ENCODE measurements at places on chromosomes 16 and 17.

GRCh38 chr17:6455321-6455705, 11.1 kb downstream of the PIMREG start:
- DNase-seq: no peak

DNA sequence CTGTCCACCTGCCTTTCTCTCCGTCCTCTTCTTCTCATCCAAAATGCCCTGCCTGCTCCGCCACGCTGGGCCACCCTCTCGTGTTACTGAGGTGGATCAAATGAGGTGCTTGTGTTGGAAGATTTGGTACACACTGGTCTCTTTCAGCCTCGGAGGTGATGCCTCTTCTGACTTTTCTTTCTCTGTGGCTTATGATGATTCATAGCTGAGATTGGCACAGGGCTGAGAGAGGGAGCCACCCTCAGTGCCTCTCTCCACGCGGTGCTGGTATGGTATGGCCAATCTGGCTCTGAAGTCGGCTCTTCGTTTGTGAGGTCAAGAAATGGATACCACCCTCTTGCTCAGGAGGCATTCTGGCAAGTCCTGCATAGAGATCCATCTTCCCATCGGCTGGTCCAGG, 82.4 kb downstream of the PLCG2 start:
- no peak for DNase-seq

- no peak for DNase-seq
Observed at GRCh38 chr17:50665838-50666237, 31.2 kb downstream of the ABCC3 start.

GRCh38 chr17:60311936-60312335, 80.0 kb downstream of the USP32 start:
- no peak for DNase-seq

DNA sequence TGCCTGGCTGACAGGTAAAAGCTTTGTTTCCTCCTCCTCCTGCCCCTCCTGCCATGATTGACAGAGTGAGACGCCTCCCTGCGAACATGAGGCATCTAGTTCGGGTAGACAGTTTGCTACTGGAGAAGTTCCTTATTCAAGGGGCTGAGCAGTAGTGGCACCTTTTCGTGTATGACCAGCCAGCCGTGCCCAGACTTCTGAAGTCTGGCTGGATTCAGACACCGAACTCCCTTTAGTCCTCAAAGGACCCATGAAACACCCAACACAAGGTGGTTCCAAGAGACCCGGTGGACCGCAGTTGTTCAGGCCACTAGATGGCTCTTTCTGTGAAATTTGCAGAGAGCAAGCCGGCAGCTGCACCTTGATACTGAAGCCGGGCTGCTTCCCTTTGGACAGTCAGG, 192.8 kb downstream of the XYLT1 start:
- DNase-seq: no peak

DNA sequence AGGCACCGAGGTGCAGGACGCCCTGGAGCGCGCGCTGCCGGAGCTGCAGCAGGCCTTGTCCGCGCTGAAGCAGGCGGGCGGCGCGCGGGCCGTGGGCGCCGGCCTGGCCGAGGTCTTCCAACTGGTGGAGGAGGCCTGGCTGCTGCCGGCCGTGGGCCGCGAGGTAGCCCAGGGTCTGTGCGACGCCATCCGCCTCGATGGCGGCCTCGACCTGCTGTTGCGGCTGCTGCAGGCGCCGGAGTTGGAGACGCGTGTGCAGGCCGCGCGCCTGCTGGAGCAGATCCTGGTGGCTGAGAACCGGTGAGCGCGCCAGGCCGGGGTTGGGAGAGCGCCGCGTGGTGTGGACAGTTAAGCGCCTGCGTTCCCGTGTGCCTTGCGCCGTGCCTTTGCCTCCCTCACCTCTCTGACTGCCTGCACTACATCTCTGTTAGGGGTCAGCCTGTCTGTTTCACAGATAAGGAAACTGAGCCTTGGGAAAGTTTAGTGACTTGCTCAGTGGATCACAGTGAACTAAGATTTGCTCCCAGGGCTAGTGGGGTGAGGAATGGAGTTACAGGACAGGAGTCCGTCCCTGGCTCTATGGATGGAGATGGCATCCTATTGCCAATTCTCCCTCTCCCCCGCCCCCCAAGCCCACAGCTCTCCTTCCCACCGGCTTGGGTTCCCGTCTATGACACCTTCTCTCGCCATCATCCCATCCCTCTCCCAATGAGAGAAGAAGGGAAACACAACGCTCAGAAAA, 880 bp downstream of the SARM1 start:
- no peak for DNase-seq

DNA sequence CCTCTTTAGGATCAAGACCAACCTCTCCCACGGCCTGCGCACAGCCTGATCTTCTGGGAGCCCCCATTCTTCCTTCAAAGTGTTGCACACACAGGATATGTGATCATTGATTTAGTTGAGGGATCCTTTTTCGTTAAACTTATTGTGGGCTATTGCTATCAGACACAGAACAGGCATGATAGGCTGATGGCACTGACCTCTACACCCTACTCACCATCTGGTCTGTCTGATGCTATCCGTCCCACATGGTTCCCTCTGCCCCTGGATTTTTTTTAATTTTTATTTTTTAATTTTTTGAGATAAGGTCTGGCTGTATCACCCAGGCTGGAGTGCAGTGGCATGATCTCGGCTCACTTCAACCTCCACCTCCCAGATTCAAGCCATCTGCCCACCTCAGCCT, 19.2 kb upstream of the LITAF start:
- DNase-seq: no peak

DNA sequence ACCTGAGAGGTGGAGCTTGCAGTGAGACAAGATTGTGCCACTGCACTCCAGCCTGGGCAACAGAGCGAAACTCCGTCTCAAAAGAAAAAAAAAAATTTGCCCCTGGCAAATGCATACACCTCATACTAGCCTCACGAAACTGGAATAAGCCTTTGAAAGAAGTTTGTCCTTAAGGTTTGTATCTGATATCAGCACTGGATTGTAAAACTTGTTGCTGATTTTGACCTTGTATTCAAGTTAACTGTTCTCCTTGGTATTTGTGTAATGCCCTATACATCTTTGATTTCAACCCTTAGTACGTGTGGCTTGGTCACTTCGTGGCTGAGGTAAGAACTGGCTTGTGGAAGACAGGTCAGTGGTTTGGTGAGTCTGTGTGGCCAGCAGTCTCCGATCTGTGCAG, 6.2 kb upstream of the FLCN start:
- no peak for DNase-seq

DNA sequence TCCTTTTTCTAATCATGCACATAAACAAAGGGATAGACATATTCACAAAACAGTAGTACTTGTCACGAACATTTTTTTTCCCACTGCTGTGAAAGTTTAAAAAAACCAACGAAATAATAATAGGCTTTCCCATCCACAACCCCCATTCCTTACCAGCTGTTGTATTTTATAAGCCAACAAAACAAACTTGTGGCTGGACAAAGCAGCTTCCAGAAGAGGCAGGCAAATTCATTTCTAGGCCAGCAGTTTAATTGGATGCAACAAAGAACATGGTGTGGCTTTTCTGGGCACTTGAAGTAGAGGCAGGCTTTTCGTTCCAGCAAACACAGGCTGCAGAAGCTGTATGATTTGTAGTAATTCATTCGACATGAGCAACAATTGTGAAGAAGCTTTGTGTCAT, 56.0 kb upstream of the FAM20A start:
- DNase-seq: no peak

- DNase-seq: no peak
Observed at GRCh38 chr17:74552037-74552436, 6.1 kb upstream of the CD300C start.

- DNase-seq: peak; percentile 81
Observed at GRCh38 chr17:69246726-69247375, 18.2 kb upstream of the ABCA10 start.

GRCh38 chr16:66365651-66366050, 840 bp upstream of the CDH5 start:
- no peak for DNase-seq

DNA sequence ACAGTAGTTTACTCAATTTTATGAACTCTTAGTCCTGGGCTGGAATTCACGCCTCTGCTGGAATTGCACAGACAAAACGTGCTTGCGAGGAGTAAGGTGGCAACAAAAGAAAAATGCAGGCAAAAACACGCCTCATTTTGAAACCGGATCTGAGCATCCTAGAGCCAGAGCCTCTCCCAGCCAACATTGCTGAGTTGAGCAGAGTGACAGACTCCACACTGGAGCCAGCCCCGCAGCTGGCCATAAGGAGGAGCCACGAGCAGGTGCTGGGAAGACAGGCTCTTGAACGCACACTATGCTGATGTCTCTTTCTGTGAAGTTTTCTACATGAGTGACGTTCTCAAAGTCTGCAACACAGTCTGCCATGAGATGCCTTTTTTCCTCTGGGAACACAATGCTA, 14.6 kb upstream of the HSBP1 start:
- no peak for DNase-seq

GRCh38 chr17:76940295-76940694, 72.1 kb downstream of the MGAT5B start:
- DNase-seq: no peak

GRCh38 chr16:68370581-68371275, 59.9 kb downstream of the PRMT7 start:
- no peak for DNase-seq

GRCh38 chr16:83365166-83365565, 442.6 kb upstream of the HSBP1 start:
- DNase-seq: no peak

DNA sequence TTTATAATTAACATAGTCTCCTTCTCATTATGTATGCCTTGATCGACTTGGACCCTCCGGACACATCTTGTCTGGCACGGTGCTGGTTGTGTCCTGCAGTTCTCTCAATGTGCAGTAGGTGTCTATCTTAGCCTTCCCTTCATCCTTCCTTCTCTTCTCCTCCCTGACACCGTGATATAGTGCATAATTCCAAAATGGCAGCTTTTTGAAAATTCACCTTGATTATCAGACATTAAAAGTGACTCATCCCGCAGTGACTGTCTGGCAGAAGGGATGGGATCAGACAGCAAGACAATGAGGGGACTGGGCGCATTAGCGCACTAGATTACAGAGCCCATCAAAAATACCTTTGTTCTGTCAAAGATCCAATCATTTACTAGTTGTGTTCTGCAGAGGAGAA, 70.0 kb upstream of the PMFBP1 start:
- peak; percentile 68 for DNase-seq

GRCh38 chr16:77961814-77962213, 60.5 kb upstream of the CLEC3A start:
- no peak for DNase-seq

GRCh38 chr17:19705201-19705600, 11.2 kb downstream of the SLC47A2 start:
- DNase-seq: no peak

DNA sequence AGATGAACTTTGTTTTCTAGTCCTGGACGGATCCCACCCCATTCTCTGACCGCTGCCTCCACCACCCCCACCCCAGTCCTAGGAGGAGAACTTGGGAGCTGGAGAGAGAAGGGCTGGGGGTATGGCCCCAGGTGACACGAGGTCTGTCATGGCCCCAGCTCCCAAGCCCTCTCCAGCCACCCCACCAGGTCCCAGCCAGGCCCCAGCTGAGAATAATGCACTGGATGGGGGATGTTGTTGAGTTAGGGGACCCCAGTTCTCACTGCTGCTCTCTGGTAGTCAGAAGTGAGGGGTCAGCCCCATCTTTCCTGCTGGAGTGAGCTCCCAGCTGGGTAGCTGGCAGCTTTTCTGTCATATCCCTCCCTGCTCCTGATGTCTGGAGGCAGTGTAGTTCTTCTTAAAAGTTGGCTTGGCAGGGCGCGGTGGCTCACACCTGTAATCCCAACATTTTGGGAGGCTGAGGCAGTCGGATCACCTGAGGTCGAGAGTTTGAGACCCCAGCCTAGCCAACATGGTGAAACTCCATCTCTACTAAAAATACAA, 4.6 kb upstream of the COL1A1 start:
- no peak for DNase-seq

GRCh38 chr17:59299400-59300092, 31.9 kb upstream of the YPEL2 start:
- no peak for DNase-seq

DNA sequence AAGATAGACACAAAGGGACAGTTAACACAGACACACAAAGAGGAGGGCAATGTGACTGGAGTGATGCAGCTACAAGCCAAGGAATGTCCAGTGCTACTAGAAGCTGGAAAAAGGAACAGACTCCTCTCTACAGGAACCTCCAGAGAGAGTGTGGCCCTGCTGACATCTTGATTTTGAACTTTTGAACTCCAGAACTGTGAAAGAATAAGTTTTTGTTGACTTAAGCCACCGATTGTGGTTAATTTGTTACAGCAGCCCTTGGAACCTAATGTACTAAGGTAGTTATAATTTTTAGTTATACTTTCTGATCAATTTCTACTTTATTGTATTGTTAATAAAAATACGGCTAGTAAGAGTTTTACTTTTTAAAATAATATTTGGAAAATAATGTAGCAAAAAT, 129.1 kb downstream of the MYO1D start:
- DNase-seq: no peak

GRCh38 chr17:75832164-75832651, 12.0 kb downstream of the UNC13D start:
- peak; percentile 93 for DNase-seq

- DNase-seq: no peak
Observed at GRCh38 chr16:81483064-81483969, 38.7 kb downstream of the CMIP start.

DNA sequence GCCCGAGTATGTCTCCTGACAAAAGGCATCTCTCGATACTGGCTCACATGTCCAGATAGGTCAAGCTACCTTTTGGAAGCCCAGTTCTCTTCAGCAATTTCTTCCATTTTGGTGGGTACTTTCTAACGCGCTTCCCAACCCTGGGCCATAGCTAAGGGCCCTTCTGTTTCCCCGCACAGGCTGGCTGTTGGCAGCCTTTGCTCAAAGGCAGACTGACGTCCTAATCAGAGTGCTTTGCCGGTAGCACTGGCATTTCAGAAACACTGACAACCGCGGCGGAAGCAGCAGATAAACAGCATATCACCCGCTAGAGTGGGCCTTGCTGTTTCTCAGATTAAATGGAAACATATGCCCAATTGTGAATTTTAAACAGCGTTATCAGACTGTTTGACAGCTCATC, 49.3 kb upstream of the MPHOSPH6 start:
- no peak for DNase-seq

- DNase-seq: no peak
Observed at GRCh38 chr17:47736501-47737495, 3.8 kb downstream of the TBX21 start.

DNA sequence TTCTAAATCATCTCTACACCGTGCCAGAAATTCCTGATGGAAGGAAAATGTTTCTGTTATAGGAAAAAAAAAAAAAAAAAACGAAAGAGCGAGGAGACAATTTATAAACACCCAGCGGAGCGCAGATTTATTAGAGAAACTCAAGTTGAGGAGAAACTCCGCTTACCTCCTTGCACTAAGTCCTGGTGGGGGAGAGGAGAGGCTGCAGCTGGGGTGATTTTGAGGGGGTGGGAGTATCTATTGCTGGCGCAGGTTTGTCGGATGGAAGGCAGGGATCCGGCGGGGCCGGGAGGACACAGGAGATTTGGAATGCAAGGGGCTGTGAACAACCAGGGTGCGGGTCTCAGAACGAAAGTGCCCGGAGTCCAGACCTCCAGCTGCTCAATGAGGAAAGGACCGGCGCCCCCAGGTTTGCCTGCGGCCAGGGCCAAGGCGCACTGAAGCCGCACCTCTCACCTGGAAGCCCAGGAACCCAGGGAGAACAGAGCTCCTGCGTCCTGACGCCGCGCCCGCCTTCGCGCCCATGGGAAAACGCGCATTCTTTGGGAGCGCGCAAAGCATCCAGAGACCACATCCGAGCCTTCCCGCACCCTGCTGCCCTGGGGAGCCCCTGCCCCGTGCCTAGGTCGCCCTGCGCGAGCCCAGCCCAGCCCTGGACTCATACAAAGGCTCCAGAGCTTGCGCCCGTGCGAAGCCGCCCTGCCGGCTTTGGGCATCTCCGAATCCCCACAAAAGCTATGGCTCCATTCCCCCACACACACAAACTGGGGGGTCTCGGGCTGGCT, 2.6 kb upstream of the HOXB8 start:
- no peak for DNase-seq

GRCh38 chr17:8273884-8274444, 14.5 kb upstream of the RANGRF start:
- DNase-seq: no peak
